ENCODE measurements at places on chromosomes 7 and 10.

DNA sequence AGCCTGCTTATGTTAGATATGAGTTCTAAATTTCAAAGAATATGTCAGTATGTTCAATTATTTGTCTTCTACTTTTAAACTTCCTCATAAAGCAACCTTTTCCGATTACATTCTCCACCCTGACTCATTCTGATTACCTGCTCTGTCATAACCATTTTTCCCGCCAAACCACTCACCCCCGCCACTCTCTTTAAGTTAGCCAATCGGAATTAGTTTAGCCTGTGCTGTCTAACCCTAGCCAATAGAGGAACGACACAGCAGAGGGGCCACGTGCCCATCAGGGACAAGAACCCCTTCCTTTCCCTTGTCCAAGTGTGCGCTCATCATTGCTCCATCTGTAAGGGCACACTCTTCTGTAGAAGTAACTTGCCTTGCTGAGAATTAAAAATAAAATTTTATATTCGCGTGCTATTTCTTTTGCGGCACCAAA lies 91.4 kb downstream of the CCDC71L start:
- no peak overlapping the region for H3K27ac ChIP-seq
- H3K36me3 ChIP-seq = peaks cover 4% of the 10 kb centered on the region
- DNase-seq = no peak
- H3K4me3 ChIP-seq = no peak overlapping the region
- peaks cover 2% of the 10 kb centered on the region for H3K27me3 ChIP-seq

DNA sequence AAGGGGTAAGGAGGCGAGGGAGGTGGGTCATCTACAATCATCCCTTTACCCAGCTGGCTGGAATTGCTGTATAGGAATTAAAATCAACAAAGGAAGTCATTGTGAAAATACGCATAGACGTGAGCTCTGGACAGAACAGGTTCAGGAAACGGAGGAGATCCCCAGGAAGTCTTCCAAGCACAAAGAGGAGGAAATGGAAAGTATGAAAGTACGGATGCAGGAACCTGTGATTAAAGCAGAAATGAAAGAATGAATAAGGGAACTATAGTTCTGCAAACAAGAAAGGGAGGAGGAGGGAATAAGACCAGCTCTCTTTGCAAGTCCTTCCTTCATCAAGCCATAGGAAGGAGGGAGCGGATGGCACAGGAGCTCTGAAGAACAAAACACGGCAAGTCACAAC lies 61.8 kb downstream of the PYROXD2 start:
- peak overlapping the region; percentile 2 for H3K4me3 ChIP-seq
- no peak overlapping the region for H3K27ac ChIP-seq
- peaks cover 49% of the 10 kb centered on the region for H3K4me1 ChIP-seq
- H3K27me3 ChIP-seq = peaks cover 13% of the 10 kb centered on the region
- H3K36me3 ChIP-seq = no peaks in the 10 kb centered on the region

- no peak overlapping the region for H3K27ac ChIP-seq
- no peaks in the 10 kb centered on the region for H3K27me3 ChIP-seq
- H3K36me3 ChIP-seq = no peaks in the 10 kb centered on the region
- no peak overlapping the region for H3K4me3 ChIP-seq
- H3K4me1 ChIP-seq = no peaks in the 10 kb centered on the region
Observed at GRCh38 chr10:58026036-58026435, 241.7 kb downstream of the IPMK start.

GRCh38 chr10:607545-608185 lies 81.8 kb downstream of the DIP2C start:
- no peak overlapping the region for H3K27ac ChIP-seq
- DNase-seq = no peak
- H3K27me3 ChIP-seq = peaks cover 11% of the 10 kb centered on the region
- H3K36me3 ChIP-seq = no peaks in the 10 kb centered on the region

DNA sequence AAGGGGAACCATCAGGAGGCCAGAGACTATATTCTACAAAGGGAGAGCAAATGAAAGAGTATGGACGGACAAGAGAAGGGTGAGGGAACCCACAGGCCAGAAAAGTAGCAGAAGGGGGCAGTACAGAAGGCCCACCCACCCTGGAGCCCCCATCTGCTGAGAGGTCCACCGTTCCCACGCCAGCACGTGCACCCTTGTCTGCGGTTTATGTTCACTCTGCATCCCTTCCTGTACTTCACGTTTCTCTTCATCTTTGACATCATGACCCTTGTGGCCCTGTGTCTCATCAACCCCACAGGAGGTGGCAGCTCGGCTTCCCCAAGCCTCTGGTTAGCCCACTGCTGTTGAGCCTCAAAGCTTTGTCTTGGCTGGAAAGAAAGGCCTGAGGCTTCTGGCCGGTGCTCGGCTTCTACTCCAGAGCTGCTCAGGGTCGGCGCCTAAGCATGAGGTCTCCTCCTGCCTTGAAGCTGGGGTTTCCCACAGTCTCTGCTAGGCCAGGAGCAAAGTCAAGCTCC lies 138.0 kb downstream of the DLG5 start:
- peaks cover 39% of the 10 kb centered on the region for H3K36me3 ChIP-seq
- no peak overlapping the region for H3K27ac ChIP-seq
- H3K4me3 ChIP-seq = no peak overlapping the region
- H3K27me3 ChIP-seq = peaks cover 5% of the 10 kb centered on the region

GRCh38 chr7:76296743-76297740 lies 5.4 kb upstream of the HSPB1 start:
- peaks cover 11% of the 10 kb centered on the region for H3K27me3 ChIP-seq
- H3K27ac ChIP-seq = no peak overlapping the region
- DNase-seq = no peak

GRCh38 chr10:110556969-110557601 lies 10.4 kb upstream of the SMC3 start:
- H3K4me1 ChIP-seq = peaks cover 8% of the 10 kb centered on the region
- H3K27ac ChIP-seq = no peak overlapping the region
- DNase-seq = peak; percentile 47
- no peak overlapping the region for H3K4me3 ChIP-seq
- no peaks in the 10 kb centered on the region for H3K36me3 ChIP-seq

GRCh38 chr7:87001214-87001613 lies 58.2 kb downstream of the ELAPOR2 start:
- peaks cover 25% of the 10 kb centered on the region for H3K4me1 ChIP-seq
- no peaks in the 10 kb centered on the region for H3K27me3 ChIP-seq
- no peak overlapping the region for H3K27ac ChIP-seq
- no peaks in the 10 kb centered on the region for H3K36me3 ChIP-seq
- DNase-seq = no peak
- H3K4me3 ChIP-seq = no peak overlapping the region
